Activated T-helper 1 cell treated with Interleukin-2 at 50 U/mL for 16 hours (primary cell): ENCODE measurements at places on chromosomes 3 and 15.

GRCh38 chr15:67831363-67831762, 6.1 kb downstream of the SKOR1 start:
- DNase-seq: no peak

DNA sequence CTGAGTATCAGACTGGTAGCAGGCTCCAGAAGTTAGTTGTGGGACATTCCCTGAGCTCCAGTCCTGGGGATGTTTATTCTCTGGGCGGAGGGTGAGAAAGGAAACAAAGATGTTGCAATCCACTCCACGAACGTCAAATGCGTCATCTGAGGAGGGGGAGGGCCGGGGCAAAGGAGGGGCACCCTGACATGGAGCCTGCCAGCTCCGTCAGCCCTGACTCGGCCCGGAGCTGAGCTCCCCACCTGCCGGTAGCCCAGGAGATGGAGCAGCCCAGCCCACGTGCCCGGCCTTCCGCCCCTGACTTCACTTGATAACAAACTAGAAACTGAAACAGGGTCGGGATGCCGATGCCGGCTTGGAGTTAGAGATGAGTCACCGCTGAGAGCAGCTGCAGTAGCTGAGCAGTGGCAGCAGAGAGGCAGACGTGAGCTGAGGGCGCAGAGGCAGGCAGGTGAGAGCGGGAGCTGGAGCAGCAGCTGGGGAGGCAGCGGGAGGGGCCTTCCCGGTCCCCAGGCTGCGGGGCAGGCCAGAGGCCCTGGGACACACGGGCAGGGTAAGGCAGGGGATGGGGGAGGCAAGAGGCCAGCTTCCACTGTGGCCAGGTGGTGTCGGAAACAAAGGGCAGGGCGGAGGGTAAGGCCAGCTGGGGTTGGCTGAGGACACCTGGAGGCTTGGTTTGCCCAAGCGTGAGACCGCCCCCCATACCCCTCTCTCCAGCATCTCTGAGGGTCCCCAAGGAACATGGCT, at the start of gene ISG20:
Gene ISG20 (plus strand): TSS at position 391 of the 747 bp plus-strand sequence. CDS start 351 bp downstream, at position 742.
- DNase-seq: peak; percentile 96

- DNase-seq: no peak
Measured at GRCh38 chr3:23107221-23107620, 95.9 kb upstream of the UBE2E2 start.

GRCh38 chr15:45641374-45641781, 6.5 kb downstream of the SQOR start:
- DNase-seq: no peak

GRCh38 chr3:120077731-120078130, 16.5 kb downstream of the GSK3B start:
- no peak for DNase-seq

DNA sequence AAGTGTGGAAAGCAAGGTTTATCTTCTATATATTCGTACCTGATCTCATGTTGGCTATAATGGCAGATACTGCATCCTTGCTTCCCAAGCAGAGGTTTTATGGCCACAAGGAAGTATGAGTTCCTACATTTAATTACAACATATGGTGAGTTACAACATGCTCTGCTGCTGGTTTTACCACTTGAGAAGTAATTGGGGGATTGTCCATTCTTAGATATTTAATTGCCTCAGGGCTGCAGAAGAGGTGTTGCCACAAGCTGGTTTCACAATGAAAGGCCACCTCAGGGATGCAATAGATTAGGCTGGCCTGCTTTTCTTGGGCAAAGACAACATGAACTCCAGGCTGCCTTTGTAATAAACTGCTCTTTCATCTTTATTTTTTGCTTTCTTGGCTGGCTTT, 48.6 kb downstream of the RAP2B start:
- no peak for DNase-seq

DNA sequence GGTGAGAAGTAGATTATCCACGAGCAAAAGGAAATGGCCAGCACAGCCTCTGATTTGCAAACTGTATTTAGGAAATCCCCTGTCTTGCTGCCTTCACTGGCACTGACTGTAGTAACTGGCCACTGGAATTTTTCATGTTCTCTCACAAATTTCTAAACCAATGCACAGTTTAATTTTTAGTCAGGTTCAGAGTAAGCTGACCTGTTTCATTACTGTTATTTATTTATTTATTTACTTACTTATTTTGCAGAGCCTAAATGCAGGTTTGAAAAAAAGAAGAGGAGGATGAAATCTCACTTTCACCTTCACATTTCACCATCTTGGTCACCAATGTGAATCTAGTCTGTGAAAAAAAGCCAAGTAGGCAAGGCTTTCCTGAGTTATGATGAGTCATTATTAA, 291.0 kb downstream of the PLOD2 start:
- DNase-seq: no peak

DNA sequence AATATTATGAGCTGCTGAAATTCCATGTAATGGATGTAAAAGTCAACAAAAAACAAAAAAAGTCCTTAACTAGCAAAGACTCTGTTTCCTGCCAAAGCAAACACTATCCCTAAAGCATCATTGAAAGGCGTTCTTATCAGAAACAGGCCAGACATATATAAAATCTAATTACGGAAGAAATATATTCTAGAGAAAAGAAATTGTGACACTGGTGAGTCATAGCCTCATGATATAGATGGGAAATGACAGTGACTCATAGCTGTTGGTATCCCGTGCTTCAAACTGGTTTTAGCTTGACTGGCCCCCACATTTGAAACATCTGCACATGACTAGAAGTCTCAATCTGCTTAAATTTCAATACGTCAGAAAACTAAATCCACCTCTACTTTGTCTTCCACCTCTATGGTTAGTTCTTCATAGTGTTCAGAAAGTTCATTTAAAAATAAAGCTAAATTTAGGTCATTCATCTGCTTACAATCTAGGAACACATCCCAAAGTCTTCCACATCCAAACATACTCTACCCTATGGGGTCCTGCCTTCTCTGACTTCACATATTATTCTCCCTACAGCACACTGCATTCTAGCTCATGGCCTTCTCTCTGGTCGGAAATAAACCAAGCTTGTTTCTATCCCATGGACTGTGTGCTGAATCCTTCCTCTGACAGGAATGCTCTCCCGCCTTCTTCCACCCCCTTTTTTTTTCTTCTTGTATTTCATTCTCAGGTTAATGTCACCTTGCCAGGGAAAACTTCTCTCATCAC, 456.3 kb upstream of the ARRDC4 start:
- no peak for DNase-seq

DNA sequence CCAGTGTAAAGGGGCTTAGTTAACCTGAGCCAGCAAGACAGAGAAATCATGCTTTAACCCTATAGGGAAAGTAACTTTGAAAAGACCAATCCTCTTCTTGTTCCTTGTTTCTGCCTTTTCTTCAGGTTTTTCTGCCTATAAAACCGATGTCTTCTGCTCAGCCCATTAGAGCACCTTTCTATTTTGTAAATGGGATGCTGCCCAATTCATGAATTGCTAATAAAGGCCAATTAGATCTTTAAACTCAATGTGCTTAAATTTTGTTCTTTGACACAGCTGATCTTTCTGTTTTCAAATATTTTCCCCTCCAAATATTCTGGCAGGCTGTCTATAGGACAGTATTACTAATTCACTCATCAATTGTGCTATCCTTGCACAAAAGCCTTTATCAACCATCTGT, 33.8 kb upstream of the SPTSSB start:
- DNase-seq: no peak

GRCh38 chr3:31105011-31105410, 210.6 kb upstream of the GADL1 start:
- no peak for DNase-seq

- no peak for DNase-seq
Measured at GRCh38 chr3:10363935-10364334, 43.0 kb upstream of the SEC13 start.

DNA sequence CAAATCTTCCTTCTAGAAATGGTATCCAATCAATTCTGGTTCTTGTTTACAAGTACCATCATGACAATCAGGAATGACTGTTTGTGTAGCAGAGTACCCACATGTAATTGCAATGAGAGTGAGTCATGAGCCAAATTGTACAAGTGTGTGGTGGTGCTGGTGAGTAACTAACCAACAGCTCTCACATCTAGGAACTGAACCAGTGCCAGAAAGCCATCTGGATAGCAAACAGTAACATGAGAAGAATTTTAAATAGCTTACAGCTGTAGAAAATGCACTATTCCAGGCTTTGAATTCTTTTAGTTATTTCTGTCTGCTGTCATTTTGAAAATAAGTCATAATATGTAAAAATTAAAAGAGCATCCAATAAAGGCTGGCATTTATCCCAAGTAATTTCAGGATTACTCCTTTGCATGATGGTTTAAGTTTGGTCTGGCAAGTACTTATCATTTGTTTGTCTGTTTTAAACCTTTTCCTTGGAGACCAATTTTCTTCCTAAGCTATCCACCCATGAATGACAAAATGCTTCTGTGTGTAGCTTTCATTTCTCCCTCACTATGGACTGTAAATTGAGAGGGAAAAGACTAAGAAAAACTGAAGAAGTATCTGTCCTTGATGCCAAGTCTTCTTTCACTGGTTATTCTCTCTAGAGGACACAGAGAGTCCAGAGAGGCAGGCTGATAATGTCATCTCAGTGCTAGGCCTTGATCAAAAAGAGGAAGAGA, 60.0 kb downstream of the PIK3CB start:
- no peak for DNase-seq
